ENCODE measurements at places on chromosomes 12 and 14.

- DNase-seq, result no peak
These were observed 476.4 kb downstream of the VRK1 start for GRCh38 chr14:97273540-97273939.

DNA sequence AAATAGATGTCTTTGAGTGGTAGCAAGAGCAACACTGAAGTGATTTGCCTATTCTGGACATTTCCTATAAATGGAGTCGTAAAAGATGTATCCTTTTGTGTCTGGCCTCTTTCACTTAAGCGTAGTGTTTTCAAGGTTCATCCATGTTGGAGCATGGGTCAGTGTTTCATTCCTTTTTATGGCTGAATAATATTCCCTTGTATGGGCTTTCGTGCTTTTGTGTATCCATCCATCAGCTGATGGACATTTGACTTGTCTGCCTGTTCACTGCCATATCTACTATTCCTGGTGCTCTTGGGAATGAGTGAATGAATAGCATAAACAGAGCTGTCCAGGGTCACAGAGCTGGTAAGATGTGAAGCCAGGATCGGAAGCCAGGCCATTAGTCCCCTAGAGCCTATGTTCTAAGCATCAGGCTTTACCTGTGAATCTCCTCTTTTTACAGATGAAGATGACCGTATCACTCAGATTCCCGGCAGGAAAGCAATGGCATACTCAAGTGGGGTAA is 1.8 kb upstream of the P2RX7 start:
- DNase-seq, result no peak

- no peak for DNase-seq
These were observed 148.4 kb downstream of the RPAP3 start for GRCh38 chr12:47557386-47557785.

DNA sequence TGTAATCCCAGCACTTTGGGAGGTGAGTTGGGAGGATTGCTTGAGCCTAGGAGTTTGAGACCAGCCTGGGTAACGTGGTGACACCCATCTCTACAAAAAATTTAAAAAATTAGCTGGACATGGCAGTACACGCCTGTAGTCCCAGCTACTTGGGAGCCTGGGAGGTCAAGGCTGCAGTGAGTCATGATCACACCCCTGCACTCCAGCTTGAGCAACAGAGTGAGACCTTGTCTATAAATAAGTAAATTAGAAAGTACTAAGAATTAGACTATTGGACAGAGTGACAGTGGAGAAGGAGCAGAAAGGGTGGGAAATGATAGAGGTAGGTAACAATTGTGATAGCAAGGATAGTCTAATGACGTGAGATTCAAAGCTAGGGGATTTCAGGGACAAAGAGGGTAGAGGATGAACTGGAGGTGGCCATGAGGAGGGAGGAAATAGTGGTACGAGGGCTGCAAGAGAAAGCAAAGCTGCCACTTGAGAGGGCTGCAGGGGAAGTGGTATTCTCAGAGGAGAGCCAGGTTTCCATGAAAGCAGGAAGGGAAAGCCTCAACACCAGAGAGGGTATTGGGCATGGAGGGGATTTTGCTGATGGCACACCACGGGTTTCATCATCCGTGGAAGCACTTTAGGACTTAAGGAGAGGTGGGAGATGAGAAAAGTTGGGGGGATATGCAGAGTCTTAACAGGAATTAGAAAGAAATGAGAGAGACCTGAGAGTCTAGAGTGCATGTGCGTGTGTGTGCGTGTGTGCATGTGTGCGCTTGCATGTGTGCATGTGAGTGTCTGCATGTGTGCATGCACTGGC is 85.6 kb downstream of the SYNE2 start:
- no peak for DNase-seq

DNA sequence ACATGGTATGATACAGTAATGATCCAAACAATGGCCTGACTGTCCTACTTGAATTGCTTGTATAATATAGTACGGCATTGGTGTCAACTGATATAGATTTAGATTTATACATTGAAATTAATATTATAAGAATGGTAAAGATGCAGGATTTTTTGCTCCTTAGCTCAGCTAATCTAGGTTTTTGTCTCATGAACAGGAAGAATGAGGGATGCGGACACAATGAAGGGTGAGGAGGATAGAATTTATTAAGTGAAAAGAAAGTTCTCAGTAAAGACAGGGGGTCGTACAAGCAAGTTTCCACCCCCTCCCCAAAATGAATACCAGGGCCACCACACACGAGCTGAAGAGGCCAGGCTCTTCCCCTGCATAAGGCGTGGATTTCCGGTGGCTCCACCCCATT is 96.1 kb downstream of the KCNA5 start:
- no peak for DNase-seq

DNA sequence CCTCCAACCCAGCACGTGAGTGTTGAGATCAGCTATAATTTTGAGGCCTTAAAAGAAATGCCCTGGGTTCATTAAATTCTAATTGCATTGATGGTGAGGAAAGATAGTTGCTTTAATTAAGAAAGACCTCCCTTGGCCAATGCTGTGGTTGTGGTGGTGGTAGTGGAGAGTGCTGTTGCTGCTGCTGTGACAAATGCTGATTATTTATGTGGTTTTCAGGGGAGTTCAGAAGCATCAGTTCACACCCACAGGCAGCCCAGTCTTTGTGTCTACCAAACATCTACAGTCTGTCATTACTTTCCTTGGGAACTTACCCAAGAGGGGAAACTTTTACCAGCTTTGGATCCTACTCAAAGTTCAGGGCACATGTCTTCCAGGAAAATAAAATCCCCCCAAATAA is 178.4 kb upstream of the PARP11 start:
- no peak for DNase-seq

GRCh38 chr12:27549801-27550652 is 26.0 kb downstream of the PPFIBP1 start:
- no peak for DNase-seq

- DNase-seq, result no peak
These were observed 3.5 kb upstream of the LPAR5 start for GRCh38 chr12:6639151-6639801.

GRCh38 chr12:126936181-126936851 is 1330.7 kb upstream of the TMEM132C start:
- no peak for DNase-seq

DNA sequence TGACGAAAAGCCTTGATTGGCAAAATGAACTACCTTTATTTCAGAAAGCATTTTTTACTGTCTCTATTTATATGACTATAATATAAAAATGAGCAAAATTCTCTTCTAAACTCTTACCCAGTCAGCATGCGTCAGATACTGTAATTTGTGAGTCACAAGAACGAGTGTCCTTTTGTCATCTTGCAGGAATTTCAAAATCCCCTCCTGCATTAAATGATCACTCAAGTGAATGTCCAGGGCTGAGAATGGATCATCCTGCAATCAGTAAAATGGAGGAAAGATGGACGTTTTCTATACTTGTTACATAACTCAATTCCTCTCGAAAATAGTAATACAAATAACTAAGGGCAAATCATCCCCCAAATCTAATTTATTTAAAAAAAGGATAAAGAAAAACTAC is 77.7 kb upstream of the KCNJ8 start:
- no peak for DNase-seq

- no peak for DNase-seq
These were observed 133.9 kb downstream of the STXBP6 start for GRCh38 chr14:24915958-24916595.

DNA sequence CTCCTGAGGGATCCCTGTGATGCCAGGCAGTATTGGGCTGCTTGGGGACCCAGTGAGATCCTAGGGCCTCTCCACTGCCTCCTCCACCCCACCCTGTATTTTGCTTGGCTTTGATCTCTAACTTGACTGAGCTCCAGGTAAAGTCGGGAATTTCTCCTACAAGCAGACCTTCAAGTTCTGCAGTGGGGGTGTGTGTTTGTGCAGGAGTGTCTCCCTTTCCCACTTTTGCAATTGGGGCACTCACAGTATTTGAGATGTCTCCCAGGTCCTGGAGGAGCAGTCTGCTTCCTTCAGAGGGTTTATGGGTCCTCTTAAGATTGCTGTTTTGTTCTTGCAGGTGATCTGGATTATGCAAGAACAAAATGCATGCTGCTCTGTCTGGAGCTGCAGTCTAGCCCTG is 68.9 kb downstream of the ALG10B start:
- no peak for DNase-seq

- DNase-seq, result no peak
These were observed 76.1 kb upstream of the REP15 start for GRCh38 chr12:27620121-27620520.

DNA sequence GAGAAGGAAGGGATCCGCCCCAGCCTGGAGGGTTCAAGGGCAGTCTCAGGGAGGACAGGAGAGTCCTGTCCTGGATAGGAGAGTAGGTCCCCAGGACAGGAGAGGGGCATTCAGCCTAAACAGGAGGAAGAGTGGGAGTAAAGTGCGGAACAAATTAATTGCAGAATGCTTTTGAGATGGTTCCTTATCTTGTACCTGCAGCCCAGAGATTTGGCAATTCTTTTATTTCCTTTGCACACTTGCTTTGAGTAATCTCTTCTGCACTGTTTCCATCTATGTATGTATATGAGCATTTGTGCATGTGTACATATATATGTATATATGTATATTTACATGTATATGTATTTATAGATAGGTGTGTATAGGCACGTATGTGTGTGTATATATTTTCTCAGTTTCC is 22.7 kb downstream of the PLEK2 start:
- DNase-seq, result no peak

DNA sequence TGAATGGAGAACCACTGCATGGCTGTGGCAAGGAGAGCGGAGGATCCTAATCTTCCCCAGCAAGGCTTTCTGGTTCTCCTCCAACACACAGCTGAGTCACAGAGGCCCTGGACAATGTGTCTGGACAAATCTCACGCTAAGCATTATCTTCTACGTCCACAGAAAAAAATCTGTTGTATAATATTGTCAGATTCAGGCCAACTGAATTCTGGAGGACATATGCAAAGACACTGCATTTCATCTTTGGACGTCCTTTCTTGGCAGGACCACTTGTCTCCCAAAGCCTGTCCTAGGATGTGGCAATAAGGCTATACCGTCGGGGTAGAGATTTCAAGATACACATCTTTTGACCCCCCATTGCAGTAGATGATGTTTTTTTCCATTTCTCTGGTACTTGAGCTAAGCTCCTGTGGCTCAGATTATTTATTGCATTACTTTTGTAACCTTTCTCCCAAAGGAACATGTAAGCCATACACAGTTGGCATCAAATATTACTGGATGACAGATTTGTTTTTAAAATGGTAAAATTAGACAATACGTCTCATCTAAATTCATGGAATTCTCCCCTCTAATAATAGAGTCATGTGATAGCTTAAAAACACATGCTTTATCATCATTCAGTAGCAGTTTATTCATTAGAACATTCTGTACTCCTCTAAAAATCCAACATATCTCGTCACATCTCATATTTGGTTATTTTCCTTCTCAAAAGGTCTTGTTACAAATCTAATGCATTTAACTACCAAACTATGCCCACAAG is 19.4 kb downstream of the LMO3 start:
- no peak for DNase-seq

DNA sequence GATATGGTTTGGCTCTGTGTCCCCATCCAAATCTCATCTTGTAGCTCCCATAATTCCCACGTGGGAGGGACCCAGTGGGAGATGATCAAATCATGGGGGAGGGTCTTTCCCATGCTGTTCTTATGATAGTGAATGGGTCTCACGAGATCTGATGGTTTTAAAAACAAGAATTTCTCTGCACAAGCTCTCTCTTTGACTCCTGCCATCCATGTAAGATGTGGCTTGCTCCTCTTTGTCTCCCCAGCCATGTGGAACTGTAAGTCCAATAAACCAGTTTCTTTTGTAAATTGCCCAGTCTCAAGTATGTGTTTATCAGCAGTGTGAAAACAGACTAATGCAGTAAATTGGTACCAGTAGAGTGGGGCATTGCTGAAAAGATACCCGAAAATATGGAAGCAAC is 146.2 kb downstream of the DPF3 start:
- no peak for DNase-seq

GRCh38 chr12:14989790-14990189 is 16.9 kb downstream of the PDE6H start:
- DNase-seq, result no peak

- DNase-seq, result no peak
These were observed 95.6 kb downstream of the GAS2L3 start for GRCh38 chr12:100668945-100669536.

DNA sequence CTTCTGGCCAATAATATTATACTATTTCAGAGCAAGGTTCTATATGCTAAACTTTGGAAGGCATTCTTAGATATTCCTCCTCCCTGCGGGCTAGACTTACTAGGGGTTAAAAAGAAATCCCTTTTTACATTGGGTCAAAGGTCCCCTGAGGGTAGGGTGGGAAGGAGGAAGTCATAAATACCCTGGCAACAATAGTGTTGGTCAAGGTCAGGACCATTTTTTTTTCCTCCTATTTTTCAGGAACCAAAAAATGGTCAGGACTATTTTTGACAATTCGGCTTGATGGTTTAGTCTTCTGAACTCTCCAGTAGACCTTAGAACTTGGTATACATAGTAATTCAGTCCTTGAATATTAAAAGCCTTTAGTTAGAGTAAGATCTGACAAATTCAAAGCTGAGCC is 4.5 kb upstream of the NANOG start:
- no peak for DNase-seq

DNA sequence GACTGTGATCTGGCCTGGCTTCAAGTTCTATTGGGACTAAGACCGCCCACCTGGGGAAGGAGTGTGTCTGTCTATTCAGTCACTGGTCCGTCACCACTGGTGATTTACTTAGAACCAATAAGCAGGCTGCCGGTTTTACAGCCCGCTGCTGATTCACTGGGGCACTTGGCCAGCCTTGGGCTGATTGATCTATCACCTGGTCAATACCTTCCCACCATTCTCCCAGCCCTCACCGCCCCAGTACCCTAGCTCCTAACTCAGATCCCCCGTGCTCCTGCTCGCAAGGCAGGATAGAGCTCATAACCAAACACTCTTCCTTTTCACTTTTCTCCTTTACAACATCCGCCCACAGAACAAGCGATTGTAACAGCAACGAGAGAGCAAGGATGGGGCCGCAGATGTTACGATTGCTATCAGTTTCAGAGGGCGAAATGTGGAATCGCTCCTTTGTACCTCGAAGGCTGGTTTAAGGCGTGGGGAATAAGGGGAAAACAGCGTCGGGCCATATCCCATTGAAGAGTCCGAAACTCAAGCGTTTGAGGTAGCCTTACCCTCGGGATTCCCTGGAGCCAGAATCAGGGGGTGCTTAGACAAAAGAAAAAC is 672 bp downstream of the RDH11 start:
- no peak for DNase-seq

GRCh38 chr12:6613015-6613775 is 6.0 kb upstream of the CHD4 start:
- no peak for DNase-seq

- no peak for DNase-seq
These were observed 16.8 kb upstream of the TESPA1 start for GRCh38 chr12:55001198-55001868.

GRCh38 chr12:4809449-4810218 is 89.4 kb downstream of the GALNT8 start:
- DNase-seq, result no peak

- DNase-seq, result no peak
These were observed 111.9 kb downstream of the LRFN5 start for GRCh38 chr14:41718477-41719166.

- no peak for DNase-seq
These were observed 3.4 kb upstream of the OTUB2 start for GRCh38 chr14:94022532-94023411.

- DNase-seq, result no peak
These were observed 43.7 kb downstream of the KDM2B start for GRCh38 chr12:121536899-121537813.

All from cortex of kidney (tissue), 1 donor.